Activated T-helper 1 cell treated with Interleukin-2 at 50 U/mL for 16 hours (primary cell): ENCODE measurements at places on chromosomes 5 and 9.

DNA sequence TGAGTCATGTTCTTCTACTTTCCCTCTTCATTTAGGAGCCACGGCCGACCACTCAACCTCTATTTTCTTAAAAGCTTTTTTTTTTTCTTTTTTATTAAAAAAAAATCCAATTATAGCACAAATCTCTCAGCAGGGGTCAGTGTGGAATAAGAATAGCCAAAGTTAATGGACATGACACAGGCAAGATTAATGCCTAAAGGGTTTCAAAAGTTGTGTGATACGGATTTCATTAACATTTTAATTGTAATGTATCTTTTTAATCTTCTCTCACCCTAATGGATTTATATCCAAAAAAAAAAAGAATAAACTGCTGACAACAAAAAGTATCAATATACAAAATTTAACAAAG lies 5.4 kb downstream of the NACC2 start:
- no peak for DNase-seq

DNA sequence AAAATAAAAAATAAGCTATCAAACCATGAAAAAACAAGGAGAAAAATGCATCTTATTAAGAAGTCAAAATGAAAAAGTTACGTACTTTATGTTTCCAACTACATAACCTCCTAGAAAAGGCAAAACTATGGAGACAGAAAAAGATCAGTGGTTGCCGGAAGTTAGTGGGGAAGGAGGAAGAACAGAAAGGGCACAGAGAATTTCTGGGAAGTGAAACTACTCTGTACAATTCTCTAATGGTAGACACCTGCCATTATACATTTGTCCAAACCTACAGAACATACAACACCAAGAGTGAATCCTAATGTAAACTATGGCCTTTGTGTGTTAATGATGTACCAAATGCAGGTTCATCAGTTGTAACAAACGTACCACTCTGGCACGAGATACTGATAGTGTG lies 25.3 kb downstream of the SMU1 start:
- DNase-seq = no peak

DNA sequence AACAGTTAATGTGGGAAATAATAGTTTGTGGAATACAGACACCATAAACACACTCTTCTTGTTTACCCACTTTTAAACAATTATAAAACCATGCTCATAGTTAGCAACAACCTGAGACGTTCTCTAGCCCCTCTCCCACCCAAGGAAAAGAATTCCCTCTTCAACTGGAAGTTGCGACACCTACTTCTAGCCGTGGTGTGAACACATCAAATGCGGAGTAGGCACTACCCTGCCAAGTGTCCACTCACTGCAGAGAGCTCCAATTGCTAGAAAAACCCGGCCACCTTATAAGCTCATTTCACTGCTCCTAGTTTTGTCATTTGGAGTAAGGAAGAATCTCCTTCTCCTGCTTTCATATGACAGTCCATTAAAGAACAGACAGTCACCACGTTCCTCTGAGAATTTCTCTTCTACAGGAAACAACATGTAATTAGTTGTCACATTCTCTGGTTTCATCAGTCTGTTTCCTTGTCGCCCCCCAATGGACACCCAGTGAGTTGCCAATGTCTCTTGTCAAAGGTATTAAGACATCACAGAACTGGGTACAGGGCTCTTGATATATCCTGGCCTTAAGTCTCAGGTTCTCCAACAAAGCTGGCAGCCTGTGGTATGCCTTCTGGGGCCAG lies 47.3 kb downstream of the PRLR start:
- DNase-seq = no peak

GRCh38 chr9:119758990-119759389 lies 389.8 kb upstream of the BRINP1 start:
- DNase-seq = no peak

DNA sequence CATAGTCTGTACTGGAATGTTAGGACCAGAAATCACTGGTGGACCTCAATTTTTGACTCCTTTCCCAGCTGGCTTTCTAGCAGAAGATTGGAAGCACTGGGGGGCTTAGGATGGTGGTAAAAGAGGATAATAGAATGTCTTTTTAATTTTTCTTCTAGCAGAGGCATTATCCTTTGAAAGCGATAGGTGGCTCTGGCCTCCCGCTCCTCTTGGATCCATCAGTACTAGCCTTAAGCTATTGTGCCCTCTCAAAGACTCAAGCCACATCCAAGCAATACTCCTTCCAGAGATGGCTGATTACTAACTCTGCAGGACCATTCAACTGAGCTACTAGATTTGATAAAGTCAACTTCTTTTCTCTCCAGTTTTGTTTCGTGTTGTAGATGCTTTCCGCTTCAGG lies 610.6 kb downstream of the CDH12 start:
- DNase-seq = no peak

GRCh38 chr5:63089147-63089546 lies 510.5 kb downstream of the LRRC70 start:
- DNase-seq = no peak
